GDM1 (cell line): ENCODE measurements at places on chromosomes 6 and 20.

- no peak for DNase-seq
Measured at GRCh38 chr20:64100946-64101688, 6.2 kb downstream of the NPBWR2 start.

GRCh38 chr20:24589815-24590177 lies 120.4 kb downstream of the SYNDIG1 start:
- DNase-seq = no peak

DNA sequence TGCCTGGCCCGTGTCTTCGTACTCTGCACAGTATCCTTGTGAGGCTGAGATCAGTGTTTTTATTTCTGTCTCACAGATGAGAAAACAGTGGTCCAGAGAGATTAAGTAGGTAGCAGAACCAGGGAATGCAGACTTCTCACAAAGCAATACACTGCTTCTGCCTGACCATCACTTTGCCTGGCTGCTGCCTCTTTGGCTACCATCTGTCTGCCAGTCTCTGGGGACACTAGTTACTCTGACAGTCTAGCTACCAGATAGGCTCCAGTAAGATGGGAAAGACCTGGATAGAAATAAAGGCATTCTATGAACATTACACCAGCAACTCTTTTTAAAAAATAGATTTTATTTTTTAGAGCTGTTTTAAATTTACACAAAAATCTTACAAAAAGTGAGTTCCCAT lies 96.9 kb downstream of the PHACTR3 start:
- DNase-seq = no peak

GRCh38 chr6:125357515-125358256 lies 55.9 kb upstream of the HDDC2 start:
- DNase-seq = no peak

GRCh38 chr6:122647765-122648164 lies 37.6 kb downstream of the PKIB start:
- DNase-seq = no peak

GRCh38 chr20:32449057-32449889 lies 91.1 kb downstream of the ASXL1 start:
- no peak for DNase-seq

DNA sequence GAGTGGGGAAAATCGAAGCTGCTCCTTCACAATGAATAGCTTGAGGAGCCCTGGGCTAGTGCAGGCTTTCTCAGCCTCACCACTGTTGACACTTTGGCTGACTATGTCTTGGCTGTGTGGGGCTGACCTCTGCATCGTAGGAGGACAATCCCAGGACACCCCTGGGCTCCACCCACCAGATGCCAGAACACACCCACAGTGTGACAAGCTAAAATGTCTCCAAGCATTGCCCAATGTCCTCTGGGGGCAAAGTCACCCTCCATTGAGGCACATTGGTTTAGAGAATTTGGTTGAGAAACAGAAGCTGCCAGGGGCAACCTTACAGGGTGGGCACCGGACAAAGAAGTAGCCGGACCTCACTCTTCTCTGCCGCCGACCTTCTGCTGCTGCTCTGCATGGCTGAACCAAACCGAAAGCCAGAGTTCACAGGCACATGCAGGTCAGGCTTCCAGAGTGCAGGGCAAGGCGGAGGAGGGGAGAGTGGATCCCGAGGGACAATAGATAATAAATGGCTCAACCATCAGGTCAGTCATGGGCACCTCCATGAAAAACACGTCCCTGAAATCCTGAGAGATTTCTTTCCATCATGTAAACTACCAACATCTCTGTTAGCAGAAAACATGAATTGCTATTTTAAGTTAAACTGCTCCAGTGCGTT lies 189.0 kb downstream of the LRFN2 start:
- DNase-seq = no peak

GRCh38 chr20:17693444-17694001 lies 6.2 kb upstream of the BANF2 start:
- no peak for DNase-seq

GRCh38 chr20:62133051-62133845 lies 9.9 kb downstream of the PSMA7 start:
- DNase-seq = no peak

DNA sequence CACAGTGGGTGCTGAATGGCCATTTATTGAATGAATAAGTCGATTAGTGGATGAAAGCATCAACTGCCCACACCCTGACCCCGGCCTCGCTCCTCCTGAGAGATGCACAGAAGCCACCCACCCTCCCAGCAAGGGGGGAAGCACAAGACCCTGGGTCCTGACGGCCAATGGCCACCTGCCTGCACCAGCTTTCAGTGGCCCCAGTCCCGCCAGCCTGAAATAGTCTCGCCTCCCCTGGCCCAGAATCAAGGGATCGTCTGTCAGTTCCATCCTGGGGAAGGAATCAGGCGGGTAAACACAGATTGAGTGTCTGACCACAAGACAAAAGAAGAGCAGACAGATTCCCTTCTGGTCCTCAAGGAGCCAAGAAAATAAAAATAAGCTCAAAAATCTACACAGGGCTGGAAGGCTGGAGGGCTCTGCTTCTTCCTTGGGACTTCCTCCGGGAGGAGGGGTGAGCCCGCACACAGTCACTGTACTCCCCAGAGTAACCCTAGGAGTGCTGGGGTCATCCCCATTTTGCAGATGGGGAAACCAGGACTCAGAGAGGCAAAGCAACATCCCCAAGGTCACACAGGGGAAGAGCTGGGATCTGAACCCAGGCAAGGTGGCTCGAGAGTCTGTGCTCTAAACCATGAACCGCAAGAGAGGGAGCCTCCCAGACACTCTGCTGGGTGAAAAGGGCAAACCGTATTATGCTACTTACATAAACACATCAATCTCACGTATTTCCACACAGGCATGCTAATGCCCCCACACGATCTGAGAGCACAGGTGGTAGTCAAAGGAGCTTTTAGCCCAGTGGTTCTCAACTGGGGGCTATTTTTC lies 7.8 kb downstream of the PREX1 start:
- no peak for DNase-seq

GRCh38 chr6:44002593-44003344 lies 124.5 kb downstream of the MRPL14 start:
- no peak for DNase-seq

GRCh38 chr6:52285177-52286068 lies 881 bp upstream of the MCM3 start:
- no peak for DNase-seq

GRCh38 chr6:98821756-98822405 lies 12.5 kb upstream of the POU3F2 start:
- DNase-seq = no peak

GRCh38 chr20:52340036-52340634 lies 148.6 kb upstream of the ZFP64 start:
- DNase-seq = no peak

DNA sequence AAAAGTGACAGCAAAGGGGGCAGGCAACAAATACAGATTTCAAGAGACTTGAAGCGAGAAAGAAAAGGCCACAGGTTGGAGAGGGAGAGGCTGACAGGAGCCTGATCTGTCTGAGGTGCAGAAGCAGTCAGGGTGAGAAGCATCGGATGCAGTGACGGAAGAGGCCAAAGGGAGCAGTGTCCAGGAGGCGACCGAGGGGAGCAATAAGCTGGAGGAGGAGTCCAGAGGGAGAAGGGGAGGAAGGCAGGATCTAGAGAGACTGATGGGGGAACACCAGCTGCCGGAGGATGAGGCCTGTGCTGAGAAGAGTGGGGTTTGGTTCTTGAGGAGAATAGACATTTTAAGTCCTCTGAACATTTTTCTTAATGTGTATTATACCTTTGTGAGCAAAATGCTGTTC lies 23.8 kb downstream of the FARS2 start:
- DNase-seq = no peak

DNA sequence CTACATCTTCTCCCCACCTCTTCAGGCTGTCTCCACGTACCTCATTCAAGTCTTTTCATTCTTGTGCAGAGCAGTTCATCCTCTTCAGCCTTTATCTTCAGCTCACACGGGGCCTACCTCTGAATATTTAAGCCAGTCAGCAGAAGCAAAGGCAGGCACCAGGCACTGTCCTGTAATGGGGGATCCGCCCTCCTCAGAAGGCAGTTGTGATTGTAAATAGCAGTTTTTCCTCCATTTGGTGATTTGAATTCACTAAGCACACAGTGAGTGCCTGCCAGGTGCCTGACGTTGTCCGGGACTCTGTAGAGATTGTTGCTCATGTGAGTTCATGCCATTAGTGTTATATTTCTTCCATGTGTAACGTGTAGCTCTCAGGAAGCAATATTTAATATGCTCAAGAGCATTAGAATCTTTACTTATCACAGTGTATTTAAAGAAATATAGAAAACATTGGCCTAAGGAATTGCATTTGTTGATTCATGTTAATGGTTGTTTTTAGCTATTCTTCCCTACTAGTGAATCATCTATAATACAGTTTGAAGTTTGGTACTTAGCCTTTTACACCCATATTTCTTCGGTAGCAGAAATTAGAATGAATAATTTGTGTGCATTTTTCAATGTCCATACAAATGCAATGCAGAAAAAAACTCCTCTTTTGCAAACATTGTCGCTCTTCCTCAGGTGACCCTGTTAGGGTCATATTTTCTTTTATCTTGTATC lies 17.9 kb downstream of the BPHL start:
- no peak for DNase-seq

GRCh38 chr20:44215125-44215524 lies 4.6 kb upstream of the OSER1 start:
- DNase-seq = peak; percentile 47

DNA sequence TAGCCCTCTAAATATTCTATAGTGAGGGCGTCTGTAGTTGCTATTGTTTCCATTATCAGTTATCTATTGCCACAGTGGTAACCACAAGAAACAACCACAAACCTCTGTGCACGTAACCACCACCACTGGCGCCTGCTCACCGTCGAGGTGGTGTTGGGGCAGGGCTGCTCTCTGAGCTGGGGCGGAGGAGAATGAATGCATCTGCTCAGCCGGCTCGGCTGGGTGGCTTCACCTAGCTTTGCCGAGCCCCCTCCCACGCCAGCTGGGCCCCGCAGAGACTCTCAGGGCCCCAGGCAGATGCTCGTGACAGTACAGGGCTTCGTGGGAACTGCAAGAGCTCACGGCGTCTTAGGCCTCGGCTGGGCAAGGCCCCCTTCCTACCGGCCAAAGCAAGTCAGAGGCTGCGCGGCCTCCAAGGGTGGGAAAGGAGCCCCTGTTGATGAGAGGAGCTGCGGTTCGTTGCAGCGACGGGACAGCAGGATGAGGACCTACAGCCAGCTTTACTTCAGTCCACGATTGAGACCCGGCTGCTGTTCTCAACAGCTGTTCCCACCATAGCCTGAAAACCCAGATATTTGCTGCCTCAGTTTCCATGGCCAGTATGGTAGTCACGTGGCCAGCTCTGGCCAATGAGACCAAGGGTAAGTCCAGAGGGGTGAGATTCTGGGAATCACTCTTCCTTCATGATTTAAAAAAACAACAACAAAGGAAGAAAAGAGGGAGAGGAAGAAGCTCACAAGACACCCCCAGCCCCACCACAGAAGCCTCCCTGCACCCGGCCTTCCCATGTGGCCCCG lies 120.2 kb upstream of the AFDN start:
- peak; percentile 12 for DNase-seq

- no peak for DNase-seq
Measured at GRCh38 chr6:72140795-72141194, 254.4 kb downstream of the RIMS1 start.

- DNase-seq = no peak
Measured at GRCh38 chr20:11484479-11484878, 433.2 kb upstream of the BTBD3 start.

GRCh38 chr6:161379834-161380582 lies 106.1 kb upstream of the AGPAT4 start:
- no peak for DNase-seq

GRCh38 chr6:38259736-38260135 lies 380.0 kb downstream of the BTBD9 start:
- DNase-seq = no peak

GRCh38 chr6:141077355-141078333 lies 1055.1 kb upstream of the GJE1 start:
- no peak for DNase-seq

GRCh38 chr6:157756708-157757429 lies 66.2 kb upstream of the SNX9 start:
- peak; percentile 37 for DNase-seq

DNA sequence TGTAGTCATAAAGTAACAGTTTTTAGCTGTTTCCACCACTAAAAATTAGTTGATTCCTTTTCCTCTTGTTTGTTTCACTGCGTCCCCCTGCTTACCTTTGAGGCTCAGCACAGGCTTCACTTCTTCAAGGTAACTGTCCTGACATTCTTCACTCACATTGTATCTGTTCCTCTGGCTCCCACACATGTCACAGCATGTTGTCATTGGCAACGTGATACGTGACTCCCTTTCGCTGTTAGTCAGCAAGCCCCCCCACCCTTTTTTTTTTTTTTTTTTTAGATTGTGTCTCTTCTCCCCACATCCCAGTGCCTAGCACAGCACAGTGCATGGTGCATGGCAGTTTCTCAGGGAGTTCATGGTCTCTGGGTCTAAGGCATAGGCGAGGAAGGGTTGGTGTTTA lies 13.3 kb downstream of the VAPB start:
- no peak for DNase-seq

- DNase-seq = peak; percentile 58
Measured at GRCh38 chr20:12012241-12013222, 94.8 kb downstream of the BTBD3 start.

DNA sequence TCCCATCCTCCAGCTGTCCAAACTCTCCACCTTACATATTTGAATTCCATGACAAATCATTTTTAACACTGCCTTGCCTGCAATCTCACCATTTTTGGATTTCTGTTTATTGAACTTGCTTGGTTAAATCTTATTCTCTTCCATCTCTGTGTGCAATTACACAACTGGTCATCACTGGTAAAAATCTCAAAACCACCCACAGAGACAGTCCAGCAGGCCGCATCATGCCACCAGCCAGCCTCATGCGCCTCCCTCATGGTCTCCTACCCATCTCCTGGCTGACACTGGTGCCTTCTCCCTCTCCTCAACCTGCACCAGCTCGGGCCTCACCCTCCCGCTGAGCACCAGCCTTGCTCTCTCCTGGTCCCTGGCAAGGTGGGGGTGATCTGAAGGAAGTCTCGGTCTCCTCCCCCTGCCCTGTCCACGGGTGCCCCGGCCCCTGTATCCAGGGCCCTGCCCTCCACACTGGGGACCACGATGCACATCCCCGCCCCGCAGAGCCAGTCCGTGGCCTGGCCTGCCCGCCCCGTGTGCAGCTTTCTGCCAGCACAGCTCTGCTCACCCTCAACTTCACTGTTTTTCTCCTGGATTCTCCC lies 92.0 kb downstream of the THBS2 start:
- no peak for DNase-seq

GRCh38 chr6:21259660-21260059 lies 333.9 kb upstream of the SOX4 start:
- no peak for DNase-seq

- no peak for DNase-seq
Measured at GRCh38 chr20:9228774-9229450, 160.0 kb downstream of the PLCB4 start.

GRCh38 chr6:169997930-169998218 lies 246.5 kb downstream of the ERMARD start:
- DNase-seq = peak; percentile 61

- DNase-seq = no peak
Measured at GRCh38 chr20:16752082-16752481, 3.9 kb downstream of the OTOR start.

DNA sequence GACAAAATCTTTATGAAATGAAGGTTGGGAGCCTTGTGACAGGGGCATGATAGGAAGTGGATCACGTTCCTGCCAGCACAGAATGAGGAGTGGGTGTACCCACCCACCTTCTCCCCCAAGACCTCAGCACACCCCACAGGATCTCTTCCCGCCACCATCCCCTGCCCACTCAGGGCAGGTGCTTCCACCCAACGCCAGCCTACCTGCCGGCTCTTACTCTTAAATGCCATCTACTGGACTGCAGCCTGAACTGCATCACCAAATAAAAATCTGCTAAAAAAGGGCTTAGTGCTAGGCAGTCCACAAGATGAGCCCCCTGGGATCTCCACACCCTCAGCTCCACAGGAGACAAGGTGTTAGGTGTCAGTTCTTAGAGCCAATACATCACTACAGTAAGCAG lies 20.6 kb downstream of the DTNBP1 start:
- no peak for DNase-seq
